Motor neuron (in vitro differentiated cells): ENCODE measurements at places on chromosomes 5 and 9.

GRCh38 chr9:5518171-5518936 lies 8.0 kb downstream of the PDCD1LG2 start:
- no peak for ATAC-seq

DNA sequence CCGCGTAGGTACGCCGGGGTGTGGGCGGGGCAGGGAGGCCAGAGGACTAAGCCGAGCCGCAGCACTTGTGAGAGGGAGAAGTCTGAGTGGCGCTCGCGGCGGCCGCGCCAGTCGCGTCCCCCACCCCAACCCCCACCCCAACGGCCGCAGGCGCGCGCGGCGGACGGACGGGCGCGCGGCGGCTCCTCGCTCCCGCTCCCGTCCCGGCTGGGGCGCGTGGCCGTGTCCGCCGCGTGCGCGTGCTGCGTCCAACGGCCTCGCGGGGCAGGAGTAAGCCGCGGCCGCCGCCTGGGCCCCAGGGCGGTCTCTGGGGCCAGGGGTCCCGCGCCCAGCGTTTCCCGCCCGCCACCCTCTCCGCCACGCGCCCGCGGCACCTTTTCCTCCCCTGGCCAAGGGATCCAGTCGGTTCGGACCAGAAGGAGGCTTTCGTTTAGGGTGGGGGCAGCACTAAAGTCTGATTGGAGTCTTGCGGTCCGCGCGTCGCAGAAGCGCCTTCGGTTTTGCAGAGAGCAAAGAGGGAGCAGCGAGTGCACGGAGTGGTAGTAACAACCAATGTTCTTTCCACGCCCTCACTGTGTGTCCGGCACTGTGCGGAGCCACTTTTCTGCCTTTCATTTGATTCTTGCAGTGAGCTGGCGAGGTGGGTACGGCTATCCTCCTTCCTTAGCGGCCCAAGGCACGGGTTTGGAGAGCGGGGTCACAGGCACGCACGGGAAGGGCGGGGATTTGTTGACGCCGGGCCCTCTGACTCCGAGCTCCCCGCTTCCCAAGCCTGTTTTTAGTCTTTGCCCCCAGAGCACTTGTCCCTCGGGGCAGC lies 483 bp downstream of the G3BP1 start:
- peak; percentile 7 for ATAC-seq

DNA sequence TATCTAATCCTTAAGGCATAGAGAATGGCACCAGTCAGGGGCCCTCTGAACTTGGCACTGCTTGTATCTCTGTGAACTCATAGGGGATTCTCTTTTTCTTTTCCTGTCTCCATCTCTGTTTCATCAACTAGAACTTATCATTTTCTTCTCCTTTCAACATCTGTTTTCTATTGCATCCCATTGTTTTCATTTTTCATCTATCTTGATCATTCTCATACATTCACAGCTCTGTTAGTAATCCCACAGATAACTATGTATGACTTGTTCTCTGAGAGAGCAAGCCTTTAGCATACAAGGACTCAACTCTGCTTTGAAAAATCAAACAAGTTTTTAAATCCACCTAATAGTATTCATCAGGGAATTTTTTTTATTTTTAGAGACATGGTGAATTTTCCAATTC lies 264.3 kb downstream of the ARRDC3 start:
- ATAC-seq: no peak

GRCh38 chr9:16542290-16542689 lies 328.2 kb downstream of the BNC2 start:
- no peak for ATAC-seq
